ENCODE measurements at places on chromosomes 12 and 14. TPM values are rescaled to one million over a fixed set of nuclear protein-coding genes. Genes with fewer than 3 reads are reported as not detected.
A peak's percentile ranks its signal among the peaks of the same experiment; 100 is the strongest.

DNA sequence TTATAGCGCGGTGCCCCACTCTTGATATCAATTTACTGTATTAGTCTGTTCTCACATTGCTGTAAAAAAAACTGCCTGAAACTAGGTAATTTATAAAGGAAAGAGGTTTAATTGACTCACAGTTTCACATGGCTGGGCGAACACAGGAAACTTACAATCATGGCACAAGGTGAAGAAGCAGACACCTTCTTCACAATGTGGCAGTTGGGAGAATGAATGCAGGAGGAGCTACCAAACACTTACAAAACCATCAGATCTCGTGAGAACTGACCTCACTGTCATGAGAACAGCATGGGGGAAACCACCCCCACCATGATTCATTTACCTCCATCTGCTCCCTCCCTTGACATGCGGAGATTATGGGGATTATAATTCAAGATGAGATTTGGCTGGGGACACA is 42.3 kb downstream of the FBXO34 start:
- no peak for DNase-seq

GRCh38 chr12:50637870-50638481 is 125.9 kb upstream of the ATF1 start:
- DNase-seq = no peak

DNA sequence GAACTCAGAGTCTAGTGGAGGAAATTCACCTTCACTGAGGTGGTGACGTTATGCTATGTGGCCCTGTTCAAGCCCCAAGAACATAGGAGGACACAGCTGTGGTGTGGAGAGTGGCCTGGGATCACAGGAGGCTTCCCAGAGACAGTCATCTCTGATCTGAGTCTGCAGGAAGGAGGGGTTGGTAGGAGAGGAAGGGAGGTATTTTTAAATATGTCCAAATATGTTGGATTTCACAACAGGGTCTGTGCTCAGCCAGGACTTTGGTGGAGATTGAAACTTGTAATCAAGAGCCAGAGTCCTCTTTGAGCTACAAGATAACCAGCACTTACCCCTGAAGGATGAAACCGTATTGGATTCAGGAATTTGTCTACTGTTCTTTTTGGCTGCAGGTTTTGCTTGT is 26.4 kb upstream of the MED13L start:
- no peak for DNase-seq

- no peak for DNase-seq
Observed at GRCh38 chr12:131312793-131313545, 359.3 kb downstream of the ADGRD1 start.

- no peak for DNase-seq
Observed at GRCh38 chr14:75515629-75515996, 6.7 kb upstream of the BATF start.

DNA sequence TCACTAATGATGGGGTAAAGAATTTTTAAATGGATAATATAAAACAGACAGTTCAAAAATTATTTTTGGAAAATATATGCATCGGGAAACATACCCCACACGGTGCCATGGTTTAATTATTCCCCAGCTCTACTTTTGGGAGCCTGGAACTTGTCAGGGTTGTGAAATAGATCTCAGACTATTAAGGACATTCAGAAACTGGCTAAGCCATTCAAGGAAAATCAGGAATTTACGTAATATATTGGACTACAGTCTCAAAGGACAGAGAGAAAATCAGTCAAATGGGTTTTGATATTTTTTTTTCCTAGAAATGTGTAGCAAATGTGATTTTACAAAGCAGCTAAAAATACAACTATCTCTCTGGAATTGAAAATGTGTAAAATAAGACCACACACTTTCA is 57.6 kb upstream of the MON2 start:
- no peak for DNase-seq

DNA sequence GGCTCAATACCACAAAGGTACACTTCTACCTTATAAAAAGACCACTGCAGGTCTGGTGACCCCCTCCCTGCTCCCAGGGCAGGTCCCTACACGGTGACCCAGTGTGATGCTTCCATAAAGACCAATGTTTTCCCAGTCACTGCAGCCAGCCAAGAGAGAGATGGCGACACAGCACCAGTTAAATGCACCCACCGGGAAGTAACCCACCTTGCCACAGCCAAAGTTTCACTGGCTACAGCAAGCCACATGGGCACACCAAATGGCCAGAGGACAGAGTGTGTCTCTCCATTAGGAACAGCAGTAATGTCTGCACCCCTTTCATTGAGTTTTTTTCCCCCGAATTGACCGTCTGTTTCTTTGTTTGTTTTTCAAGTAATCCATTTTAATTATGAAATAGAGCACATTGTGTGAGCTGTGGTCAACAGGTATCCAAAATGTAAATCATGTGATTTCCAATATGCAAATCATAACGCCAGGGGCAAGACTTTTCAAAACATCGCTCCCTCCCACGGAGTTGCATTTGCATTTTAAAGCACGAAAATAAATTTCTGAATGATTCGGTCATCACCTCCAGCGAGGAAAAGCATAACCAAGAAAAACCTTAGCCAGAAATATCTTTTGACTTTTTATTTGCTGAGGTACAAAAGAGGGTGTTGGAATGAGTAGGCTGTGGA is 48.9 kb upstream of the EML1 start:
- DNase-seq = no peak

DNA sequence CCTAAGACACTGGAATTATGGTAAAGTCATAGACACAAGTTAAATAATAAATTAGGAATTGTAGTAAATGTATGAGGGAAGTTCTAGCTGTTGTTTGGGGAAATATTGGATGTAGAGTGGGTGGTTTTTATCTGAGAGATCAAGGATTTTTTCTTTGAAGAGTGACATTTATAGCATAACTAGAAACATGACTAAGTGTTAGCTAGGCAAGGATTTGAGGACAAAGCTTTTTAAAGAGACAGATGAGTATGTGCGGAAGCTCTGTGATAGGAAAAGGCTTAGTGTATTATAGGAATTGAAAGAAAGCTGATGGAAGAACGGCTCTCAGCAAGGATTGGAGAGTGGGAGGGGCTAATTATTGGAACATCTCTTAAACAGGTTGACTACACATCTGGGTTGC is 24.5 kb downstream of the PDZRN4 start:
- no peak for DNase-seq

DNA sequence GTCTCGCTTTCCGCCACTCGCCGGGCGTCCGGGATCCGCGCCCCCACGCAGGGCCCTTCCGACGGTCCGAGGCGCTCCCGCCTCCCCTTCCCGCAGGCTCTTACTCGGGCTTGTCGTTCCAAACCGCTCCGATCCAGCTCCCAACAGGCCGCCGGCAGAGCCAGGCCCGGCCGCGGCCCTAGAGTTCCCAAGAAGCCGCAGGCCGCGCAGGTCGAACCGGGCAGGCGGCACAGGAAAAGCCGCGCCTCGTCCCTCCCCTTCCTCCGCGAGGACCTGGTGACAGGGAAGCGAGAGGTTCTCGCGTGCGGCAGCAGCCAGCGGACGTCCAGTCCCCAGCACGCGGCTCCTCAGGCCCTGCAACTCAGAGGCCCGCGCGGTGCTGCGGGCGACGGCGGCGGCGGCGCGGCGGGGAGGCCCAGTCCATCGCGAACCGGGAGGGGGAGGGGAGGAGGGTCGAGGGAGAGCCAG is 272 bp downstream of the HECTD1 start:
- DNase-seq = no peak

- no peak for DNase-seq
Observed at GRCh38 chr14:94368956-94369355, 19.4 kb downstream of the SERPINA1 start.

- DNase-seq = no peak
Observed at GRCh38 chr12:73159954-73160353, 887.8 kb downstream of the TRHDE start.

- no peak for DNase-seq
Observed at GRCh38 chr12:3279415-3279780, 202.2 kb downstream of the TSPAN9 start.

DNA sequence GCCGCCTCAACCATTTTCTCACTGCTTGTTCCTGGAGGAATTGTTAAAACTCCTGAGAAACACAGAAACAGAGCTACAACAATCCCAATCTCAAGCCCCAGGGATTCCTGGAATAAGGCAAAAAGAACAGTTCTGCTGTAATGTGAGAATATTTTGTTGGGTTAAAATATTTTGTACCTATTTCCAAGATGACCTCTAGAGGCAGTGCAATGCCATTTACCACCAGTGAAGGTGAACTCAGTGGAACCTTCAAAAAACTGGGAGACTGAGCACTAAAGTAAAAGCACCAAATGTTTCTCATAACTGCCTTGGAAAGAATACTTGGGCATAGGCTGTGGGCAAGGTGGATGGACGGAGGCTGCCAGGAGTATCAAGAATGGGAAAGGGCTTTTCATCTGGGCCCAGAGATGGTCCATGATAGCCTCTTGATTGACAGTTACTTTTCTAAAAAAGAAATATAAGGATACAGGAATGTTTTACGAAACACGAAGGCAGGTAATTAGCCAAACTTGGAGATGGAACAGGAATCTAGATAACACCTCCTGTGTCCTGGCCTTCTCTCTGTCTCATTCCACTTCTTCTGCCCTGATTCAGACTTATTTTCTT is 334.0 kb upstream of the FLRT2 start:
- DNase-seq = no peak

DNA sequence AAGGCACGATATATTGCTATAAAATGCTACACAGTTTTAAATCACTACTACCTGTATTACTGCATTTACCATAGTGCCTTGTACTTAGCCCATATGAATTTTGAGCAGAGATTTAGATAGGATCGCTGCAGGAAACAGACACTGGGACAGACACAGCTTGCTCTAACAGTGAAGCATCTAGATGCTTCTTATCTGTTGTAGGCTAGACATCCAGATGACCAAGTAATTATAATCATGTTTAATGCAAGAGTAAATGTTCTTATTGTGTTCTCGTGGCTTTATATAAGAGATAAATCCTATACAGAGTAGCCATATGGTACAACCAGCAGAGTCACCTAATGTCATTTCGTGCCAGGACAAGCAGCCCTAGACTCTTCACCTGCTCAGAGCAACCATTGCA is 92.8 kb downstream of the ASCL1 start:
- no peak for DNase-seq

GRCh38 chr12:47839214-47839876 is 19.6 kb upstream of the HDAC7 start:
- no peak for DNase-seq

- no peak for DNase-seq
Observed at GRCh38 chr12:61043838-61044237, 1216.4 kb upstream of the USP15 start.

DNA sequence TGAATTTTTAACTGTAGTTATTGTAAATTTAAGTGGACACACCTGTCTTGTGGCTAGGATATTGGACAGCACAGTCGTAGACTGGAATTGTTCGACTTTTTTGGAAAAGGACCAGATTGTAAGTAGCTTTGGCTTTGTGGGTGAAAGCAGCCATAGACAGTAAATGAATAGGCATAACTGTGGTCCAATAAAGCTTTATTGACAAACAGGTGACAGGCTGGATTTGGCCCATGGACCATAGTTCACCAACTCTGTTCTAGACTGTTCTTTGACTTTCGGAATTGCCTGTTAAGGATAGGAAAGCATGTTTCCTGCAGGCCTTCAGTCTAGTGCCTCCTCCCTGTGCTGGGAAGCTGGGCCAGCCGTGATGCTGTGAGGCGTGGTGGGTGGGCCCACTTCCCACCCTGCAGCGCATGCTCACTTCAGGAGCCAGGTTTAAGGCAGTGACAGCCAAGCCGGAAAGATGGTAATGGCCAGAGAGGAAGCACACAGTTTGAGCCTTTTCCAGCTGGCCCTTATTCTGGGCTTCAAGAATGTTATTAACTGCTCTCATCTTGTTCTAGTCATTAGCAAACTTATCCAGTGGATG is 51.8 kb downstream of the PPP2R5C start:
- no peak for DNase-seq

GRCh38 chr12:53972722-53973235 is at the start of gene HOXC11:
Gene HOXC11 (plus strand): TSS chr12:53973126. CDS start chr12:53973242, 116 bp downstream.
- DNase-seq = no peak

DNA sequence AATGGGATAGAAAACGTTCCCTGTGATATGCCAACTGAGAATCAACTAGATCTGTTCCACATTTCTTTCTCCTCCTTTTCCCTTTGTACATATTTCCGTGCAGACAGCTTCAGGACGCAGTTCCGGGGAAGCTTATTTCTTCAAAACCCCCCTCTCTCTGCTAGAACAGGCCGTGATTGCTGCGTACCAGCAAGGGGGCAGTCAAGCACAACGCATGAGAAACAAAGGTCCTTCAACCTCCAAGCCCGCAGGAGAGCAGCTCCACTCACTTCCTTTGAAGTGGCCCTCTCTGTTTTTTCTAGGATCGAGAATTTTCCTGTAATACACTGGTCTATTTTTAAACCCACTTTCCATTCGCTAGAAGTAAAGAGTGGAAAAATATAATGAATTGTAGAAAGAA is 80.8 kb downstream of the ZNF664 start:
- peak; percentile 62 for DNase-seq

DNA sequence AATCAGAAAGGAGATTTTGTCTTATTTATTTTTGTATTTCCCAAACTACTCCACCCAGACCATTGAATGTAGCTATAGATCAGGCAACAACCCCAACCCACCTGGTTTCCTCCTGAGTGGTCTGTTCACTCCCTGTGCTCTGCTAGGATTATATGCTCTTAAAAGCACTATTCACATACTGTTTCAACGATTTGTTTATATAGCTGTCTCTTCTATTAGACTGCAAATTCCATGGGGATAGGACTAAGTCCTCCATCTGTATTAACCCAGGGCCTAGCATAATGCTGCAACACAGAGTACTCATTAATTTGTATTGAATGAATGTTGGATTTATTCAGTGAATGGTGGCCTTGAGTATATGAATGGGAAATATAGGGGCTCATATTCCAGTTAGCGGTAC is 307.6 kb downstream of the RAD51B start:
- no peak for DNase-seq

- no peak for DNase-seq
Observed at GRCh38 chr12:116183741-116184141, 93.8 kb downstream of the MED13L start.

- peak; percentile 85 for DNase-seq
Observed at GRCh38 chr12:57836442-57837375, 9.8 kb downstream of the CTDSP2 start.

DNA sequence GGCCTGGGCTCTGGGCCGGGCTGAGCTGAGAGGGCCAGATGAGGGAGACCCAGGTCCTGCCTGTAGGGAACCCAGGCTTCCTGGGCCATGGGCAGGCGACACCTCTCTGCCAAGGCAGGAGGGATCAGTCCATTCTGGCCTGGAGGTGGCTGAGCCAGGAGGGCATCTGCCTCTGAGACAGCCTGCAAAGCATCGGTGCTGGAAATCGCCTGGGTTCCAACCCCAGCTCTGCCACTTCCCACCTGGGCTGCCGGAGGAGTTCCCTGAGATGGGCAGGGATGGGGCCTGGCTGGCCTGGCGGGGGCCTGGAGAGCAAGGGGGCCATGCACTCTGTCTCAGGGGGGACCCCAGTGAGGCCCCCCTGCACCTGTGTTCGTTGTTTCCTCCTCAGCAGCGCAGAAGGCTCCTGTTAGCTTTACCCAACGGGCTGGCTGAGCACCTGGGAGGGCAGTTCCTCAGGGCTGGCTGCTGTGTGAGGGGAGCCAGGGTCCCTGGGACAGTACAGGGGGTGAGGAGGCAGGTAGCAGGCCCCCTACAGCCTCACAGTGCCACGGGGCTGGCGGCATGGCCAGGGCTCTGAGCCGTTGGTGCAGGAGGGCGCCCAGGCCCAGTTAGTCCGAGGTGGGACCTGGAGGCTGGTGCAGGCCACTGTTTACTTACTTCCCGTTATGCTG is 50.5 kb downstream of the KIF26A start:
- DNase-seq = no peak

NRIP2 gene
- polyA plus RNA-seq = 31.1 TPM

DERA gene
- 44.8 TPM for polyA plus RNA-seq

PLEKHG7 gene
- 0.49 TPM for polyA plus RNA-seq

A2ML1 gene
- polyA plus RNA-seq = 0.08 TPM

SAMD15 gene
- polyA plus RNA-seq = 9.0 TPM

LGMN gene
- 135 TPM for polyA plus RNA-seq

NABP2 gene
- 33.1 TPM for polyA plus RNA-seq

SDR9C7 gene
- polyA plus RNA-seq = 0.11 TPM

Measured in renal cortex interstitium (tissue), 15 donors.